ENCODE measurements at places on chromosomes 5 and 9. TPM values are rescaled to one million over a fixed set of nuclear protein-coding genes. Genes with fewer than 3 reads are reported as not detected.

Gene NTNG2
- total RNA-seq: 1.8 TPM

DNA sequence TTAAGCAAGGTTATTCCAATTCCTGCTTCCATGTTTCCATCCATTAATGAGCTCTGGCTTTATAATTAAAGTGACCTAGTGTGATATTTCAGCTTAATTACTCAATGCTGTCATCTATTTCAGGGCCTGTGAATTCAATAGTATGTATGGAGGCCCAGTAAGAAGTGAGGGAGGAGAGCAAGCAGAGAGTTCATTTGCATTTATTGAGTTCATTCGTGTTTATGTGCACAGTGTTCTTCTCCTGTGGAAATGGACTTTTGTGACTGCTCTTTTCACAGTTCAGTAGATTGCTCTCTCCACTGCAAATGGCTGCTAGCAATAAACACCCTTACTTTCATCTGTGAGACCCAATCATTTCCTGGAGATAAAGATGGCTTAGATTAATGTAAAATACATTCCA is 130.9 kb downstream of the CEMIP2 start:
- no peak for DNase-seq

DNA sequence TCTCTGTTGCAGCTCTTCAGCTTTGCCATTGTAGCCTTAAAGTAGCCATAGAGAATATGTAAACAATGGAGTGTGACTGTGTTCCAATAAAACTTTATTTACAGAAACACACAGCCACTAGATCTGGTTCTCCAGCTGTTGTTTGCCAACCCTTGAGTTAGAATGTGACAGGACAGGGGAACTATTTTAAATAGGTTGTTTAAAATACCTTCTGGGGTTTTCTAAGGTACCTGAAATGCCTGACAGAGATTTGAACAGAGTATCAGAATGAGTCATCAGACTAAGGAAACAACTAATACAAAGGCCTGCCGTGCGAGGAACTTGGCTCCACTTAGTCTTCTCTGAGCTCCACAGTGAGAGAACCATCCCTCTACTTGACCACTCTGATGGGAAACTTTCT is 85.4 kb downstream of the HSD17B4 start:
- no peak for DNase-seq

Gene RALGDS
- total RNA-seq: 32.7 TPM

Gene POMT1
- total RNA-seq: 22.0 TPM

GRCh38 chr9:127407492-127407843 is 10.5 kb downstream of the SLC2A8 start:
- no peak for DNase-seq

Gene ADCY2
- total RNA-seq: 7.1 TPM

GRCh38 chr5:14816999-14817761 is 54.4 kb downstream of the ANKH start:
- DNase-seq: no peak
